ENCODE measurements at places on chromosomes 4 and X.

DNA sequence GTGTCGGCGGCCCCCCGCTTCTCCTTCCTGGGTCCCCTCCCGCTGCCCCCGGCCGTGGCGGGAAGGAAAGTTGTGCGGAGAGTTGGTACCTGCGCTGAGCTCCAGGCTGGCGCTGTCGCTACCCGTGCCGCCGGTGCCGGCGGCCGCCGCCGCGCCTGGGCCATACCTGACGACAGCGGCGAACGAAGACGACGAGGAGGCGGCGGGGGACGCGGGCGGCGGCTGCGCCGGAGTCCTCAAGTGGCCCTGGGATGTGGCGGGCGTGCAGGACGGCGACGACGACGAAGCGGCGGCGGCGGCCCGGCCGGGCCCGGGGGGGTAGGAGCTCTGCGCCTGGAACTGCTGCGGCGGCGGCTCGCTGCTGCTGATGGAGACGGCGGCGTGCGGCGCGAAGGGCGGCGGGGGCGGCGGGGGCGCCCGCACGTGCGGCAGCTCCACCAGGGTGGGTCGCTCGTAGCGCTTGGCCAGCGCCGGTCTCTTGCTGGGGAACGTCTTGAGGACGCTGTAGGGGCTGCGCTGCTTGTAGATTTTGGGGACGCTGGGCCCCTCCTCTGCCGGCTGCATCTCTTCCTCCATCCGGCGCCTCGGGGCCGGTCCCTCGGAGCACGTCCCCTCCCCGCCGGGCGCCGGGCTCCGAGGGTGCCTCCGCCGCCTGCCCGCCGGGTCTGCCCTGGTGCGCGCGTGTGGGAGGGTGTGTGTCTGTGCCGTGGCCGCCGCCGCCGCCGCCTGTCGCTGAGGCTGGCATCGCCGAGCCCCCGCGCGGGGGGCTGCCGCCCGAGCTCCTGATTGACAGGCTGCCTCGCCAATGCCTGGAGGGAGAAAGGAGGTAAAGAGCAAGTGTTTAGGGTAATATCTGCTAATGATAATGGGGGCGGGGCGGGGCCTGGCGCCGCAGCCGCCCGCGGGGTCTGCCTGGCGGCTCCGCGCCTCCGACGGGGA, 618 bp downstream of the BEND4 start:
- DNase-seq: peak; percentile 8

DNA sequence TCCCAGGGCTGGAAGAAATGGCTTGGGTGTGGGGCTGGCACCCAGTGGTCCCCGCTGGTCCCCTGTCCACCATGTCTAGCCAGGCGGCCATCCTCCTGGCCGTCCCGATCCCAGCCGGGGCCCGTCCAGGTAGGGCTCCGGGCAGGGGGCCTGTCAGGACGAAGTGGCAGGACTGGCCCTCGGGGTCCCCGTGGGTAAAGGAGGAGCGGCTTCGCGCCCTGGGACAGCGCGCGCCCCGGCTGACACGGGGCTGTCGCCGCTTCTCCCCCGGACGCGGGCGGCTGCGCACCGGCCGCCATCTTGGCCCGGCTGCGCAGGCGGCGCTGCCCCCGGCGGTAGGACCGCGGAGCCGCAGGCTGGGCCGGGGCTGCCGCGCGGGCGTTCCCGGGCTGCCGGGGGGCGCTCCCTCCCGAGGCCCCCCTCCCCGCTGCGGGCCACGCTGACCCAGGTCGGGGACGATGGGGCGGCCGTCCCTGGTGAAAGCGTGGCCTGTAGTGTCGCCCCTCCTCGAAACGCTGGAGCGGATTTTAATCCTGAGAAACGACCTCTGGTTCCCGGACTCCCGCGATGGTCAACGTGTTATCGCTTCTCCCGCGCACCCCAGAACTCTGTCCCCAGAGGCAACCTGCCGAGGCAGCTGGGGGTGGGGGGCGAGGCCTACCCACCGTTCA, 60.4 kb upstream of the BCOR start:
- DNase-seq: no peak

- DNase-seq: no peak
Observed at GRCh38 chr4:77184974-77185373, 28.0 kb downstream of the CCNG2 start.

DNA sequence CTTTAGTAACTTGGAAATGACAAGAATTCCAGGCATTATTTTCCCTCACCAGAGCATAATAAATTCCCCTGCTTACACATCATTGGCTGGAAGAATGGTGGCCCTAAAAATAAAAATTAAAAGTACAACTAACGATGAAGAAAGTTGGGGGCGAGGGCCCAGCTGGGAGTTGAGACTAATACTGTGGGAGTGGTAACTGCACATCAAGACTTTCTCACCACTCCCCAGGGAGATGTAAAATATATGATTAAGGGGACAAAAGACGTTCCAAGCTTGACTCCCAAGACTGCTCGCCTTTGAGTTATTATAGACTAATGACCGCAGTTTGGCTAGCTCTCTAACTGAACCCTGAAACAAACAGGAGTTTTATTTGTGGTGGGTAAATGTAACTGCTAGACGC, 30.0 kb downstream of the SMIM31 start:
- no peak for DNase-seq

- DNase-seq: no peak
Observed at GRCh38 chrX:35244796-35245508, 302.4 kb downstream of the FAM47B start.

GRCh38 chrX:55486736-55487135, 2.9 kb downstream of the USP51 start:
- DNase-seq: no peak

DNA sequence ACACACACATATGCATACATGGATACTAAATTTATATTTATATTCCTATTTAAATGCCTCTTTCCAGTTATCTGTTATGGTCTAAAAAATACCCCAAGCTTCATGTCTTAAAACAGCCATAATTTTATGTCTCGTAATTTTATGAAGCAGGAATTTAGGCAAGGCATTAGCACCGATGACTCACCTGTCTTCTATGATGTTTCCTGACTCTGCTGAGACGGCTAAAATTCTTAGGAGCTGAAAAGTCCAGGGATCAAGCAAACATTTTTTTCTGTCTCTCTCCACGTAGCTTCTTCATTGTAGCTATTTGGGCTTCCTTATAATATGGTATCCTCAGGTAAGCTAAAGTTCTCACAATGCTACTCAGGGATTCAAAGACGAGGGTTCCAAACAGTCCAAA, 930.3 kb downstream of the STIM2 start:
- DNase-seq: no peak

DNA sequence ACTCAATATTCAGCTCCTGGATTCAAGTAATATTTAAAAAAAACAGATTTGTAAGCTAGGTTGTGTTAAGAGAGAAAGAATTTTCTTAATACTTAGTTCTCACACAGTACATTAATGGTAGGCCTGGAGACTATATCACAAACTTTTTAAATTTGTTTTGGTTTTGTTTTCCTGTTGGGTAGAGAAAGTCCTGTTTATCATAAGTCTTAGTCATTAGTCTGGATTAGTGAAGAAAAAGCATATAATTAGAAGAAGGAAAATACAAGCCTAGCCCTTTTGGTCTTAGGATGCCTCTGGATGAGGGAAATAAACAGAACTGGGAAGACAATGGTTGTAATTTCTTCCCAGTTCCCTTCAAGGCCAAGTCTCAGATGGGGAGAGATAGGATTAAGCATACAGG, 163.6 kb downstream of the ADAMTS3 start:
- no peak for DNase-seq
